ENCODE measurements at places on chromosomes 2 and 18.

- DNase-seq: no peak
Measured at GRCh38 chr2:104733226-104733943, 120.5 kb upstream of the POU3F3 start.

- DNase-seq: no peak
Measured at GRCh38 chr2:215812966-215813365, 200.4 kb downstream of the MREG start.

DNA sequence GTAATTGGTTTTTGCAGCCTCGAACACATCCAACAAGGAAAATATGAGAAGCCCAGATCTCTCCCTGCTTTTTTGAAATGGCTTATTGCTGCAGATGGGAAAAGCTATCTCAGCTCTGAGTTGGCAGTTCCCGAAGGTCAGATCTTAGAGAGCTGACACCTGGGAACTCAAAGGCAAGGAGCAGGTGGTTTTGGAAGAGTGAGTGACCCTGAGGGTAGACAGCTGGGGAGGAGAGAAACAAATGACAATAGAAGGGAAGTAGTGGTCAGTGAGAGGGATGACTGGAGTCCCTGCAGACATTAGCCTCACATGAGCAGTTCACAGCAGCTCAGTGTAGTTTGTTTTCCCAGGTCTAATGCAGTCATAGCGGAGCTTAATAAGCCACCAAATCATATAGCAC is 317.9 kb downstream of the STK39 start:
- no peak for DNase-seq

- no peak for DNase-seq
Measured at GRCh38 chr2:46298522-46299353, 1.5 kb downstream of the EPAS1 start.

DNA sequence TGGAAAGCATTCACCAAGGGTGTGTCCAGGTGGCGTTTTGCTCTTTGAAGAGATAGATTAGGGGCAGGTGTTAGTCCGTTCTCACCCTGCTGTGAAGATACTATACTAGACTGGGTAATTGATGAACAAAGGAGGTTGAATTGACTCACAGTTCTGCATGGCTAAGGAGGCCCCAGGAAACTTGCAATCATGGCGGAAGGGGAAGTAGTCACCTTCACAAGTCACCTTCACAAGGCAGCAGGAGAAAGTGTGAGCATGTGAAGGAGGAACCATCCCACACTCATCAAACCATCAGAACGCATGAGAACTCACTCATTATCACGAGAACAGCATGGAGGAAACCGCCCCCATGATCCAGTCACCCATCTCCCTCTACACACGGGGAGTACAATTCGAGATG is 135.7 kb upstream of the NFATC1 start:
- DNase-seq: no peak

DNA sequence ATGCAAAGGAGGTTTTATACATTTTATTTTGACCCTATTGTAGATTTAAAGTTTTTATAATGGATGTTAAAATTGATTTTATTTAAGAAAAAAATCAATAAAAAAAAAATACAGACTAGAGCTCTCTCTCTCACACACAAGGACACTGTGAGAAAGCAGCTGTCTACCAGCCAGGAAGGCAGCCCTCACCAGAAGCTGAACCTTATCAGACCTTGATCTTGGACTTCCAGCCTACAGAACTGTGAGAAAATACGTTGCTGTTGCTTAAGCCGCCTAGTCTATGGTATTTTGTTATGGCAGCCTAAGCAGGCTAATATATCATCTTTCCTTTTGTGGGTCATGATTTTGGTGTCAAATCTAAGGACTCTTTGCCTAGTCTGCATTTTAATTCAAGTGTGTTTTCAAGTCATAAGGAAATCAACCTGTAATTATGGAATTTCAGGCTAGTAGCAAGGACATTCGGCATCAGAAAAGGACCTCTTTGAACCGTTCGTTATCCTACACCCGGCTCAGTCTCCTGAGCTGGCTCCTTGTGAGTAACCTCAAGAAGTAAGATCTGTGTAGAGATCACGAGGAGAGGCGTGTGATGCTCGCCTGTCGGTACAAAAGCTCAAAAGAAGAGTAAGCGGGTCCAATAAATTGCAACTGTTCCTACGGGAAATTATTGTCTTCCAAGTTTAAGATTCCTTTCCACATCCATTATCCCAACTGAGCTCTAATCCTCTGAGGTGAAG is 98.2 kb downstream of the PDCL3 start:
- no peak for DNase-seq

- no peak for DNase-seq
Measured at GRCh38 chr2:62404913-62405312, 101.1 kb downstream of the TMEM17 start.

- no peak for DNase-seq
Measured at GRCh38 chr2:46775722-46776121, 139.9 kb downstream of the MCFD2 start.

- DNase-seq: no peak
Measured at GRCh38 chr2:8028436-8028835, 653.4 kb upstream of the ID2 start.

GRCh38 chr18:32753656-32754260 is 19.1 kb downstream of the KLHL14 start:
- no peak for DNase-seq

DNA sequence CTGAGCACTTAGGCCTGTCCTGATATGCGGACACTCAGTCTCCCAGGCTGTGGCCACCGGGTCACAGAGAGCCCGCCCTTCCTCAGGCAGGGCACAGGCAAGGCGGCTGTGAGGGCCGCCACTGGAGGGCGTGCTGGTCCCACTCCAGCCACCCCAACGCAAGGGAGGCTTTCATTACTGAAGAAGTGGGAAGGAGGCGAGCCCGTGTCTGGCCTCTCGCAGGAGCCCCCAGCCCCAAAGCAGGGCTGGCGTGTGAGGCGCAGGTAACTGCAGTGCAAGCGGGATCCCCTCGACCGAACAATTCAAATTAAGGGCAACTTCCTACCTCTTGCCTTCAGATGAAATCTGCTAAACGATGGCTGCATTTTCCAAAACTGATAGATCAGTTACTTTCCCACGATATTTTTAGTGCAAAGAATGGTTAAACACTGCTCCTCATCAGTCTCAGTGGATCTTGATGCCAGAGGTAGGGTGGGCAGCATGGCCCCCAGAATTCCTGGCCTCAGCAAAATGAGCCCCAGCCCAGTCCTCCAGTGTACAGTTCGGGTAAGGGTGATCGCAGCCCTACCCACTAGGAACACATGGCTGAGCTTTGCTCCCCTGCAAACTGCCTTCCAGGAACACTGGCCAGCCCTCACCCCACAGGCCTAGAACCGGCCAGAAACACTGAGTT is 97.2 kb downstream of the SEPTIN10 start:
- no peak for DNase-seq

Data from left renal pelvis (tissue), 4 donors.